ENCODE measurements at places on chromosomes 3 and 15.

- DNase-seq, result no peak
Observed at GRCh38 chr3:168591587-168591986, 495.9 kb upstream of the GOLIM4 start.

- no peak for DNase-seq
Observed at GRCh38 chr15:94610069-94610468, 378.7 kb downstream of the MCTP2 start.

GRCh38 chr3:97793420-97794019 lies 28.3 kb upstream of the CRYBG3 start:
- DNase-seq, result peak; percentile 73

DNA sequence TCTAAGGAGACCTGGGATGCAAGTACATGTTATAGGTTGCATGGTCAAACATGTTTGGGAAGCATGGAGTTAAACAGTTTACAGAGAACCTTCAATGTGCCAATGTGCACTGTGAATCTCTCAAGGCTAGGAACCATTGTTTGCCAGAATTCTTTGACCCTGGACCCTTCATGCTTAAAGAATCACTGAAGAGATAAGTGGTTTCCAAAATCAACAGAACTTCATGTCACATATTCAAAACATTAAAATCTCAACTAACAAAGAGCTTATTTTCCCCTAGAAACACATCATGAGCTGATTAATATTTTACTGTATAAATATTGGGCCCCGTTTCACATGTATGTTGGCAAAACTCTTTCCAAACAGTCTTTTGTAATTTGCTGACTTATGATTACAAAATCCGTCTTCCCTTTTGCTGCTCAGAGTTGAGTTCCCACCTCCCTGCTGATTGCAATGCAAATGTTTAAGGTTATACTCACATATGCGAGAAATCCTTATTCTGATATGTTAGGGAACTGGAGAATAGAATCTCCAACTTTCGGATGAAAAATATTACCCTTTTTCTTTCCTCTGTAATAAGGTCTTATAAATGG lies 380.2 kb downstream of the DIPK2A start:
- DNase-seq, result no peak

GRCh38 chr15:70920981-70921696 lies 28.5 kb downstream of the LRRC49 start:
- DNase-seq, result no peak

GRCh38 chr3:127226457-127226856 lies 33.5 kb downstream of the PRR23E start:
- no peak for DNase-seq

Data from erythroblast (primary cell).